H54 (cell line): ENCODE measurements at places on chromosomes 11 and 22.

GRCh38 chr11:29321293-29322132 is 695.3 kb downstream of the KCNA4 start:
- no peak for DNase-seq

DNA sequence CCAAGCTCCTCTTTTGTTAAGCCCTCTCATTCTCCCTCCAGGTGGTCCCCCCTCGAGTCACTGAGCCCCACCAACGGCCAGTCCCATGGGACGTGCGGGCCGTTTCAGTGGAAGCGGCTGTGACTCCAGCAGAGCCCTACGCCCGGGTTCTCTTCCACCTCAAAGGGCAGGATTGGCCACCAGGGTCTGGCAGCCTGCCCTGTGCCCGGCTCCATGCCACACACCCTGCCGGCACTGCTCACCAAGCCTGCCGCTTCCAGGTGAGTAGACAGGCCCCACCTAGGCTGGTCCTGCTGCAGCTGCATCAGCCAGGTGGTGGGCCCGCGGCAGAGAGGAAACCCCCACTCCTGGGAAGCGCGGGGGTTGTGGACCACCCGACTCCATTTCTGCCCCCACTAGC is 3.3 kb downstream of the TMEM132A start:
- DNase-seq, result no peak

DNA sequence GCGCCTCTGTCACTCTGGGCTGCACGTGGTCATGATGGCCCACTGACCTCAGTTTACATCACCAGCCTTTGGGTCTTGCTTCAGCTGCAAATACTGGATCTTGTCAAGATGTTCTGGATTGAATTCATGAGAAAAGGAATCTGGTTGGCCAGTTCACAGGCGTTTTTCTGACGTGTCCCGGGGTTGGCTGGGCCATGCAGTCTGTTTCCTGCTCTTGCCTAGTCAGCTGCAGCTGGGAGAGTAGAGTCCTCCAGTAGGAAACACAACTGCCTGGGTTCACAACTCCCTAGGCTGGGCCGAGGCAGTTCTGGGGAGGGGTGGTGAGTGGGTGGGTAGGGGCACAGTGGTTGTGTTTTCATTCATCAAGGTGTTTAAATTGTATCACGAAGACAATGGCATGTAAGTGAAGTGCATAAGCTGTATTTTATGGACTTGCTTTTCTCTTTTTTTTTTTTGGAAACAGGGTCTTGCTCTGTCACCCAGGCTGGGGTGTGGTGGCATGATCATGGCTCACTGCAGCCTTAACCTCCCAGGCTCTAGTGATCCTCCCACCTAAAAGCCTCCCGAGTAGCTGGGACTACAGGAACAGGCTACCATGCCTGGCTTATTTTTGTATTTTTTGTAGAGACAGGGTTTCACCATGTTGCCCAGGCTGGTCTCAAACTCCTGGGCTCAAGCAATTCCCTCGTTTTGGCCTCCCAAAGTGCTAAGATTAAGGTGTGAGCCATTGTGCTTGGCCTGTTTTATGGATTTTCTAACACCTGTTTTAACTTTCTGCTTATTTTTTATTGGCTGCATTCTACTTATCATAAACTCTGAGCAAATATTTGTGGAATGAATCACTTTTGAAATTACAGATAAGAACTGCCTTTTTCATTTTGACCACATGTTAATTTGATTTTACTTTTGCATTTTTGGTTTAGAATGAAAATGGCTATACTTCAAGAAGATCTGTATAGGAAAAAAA is 54.0 kb upstream of the PITPNB start:
- no peak for DNase-seq

DNA sequence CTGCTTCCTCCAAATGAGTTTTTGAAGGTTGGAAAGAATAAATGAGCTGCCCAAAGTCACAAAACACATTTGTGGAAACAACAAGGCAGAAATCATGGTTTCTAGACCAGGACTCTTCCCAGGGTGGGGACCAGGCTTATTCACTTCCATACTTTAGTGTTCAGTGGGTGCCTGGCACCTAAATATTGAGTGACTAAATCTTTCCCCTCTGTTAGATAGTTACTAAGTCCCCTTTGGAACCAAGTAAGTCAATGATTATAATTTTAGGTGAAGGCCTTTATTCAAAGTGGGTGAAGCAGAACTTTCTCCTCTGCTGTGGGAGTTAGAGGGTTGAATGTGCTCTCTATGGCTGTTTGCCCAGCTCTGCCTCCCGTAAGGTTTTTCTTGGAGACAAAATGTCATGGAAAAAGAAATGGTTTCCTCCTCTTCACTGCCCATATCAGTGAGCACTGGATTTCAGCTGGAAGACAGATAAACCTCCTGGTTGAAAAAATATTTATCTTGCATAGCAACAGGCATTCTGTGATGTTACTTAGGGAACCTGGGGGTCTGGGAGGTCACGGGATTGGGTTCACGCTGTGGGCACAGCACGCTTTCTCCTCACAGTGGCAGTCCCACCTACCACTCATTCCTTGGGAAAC is 117.8 kb downstream of the CCDC81 start:
- no peak for DNase-seq

DNA sequence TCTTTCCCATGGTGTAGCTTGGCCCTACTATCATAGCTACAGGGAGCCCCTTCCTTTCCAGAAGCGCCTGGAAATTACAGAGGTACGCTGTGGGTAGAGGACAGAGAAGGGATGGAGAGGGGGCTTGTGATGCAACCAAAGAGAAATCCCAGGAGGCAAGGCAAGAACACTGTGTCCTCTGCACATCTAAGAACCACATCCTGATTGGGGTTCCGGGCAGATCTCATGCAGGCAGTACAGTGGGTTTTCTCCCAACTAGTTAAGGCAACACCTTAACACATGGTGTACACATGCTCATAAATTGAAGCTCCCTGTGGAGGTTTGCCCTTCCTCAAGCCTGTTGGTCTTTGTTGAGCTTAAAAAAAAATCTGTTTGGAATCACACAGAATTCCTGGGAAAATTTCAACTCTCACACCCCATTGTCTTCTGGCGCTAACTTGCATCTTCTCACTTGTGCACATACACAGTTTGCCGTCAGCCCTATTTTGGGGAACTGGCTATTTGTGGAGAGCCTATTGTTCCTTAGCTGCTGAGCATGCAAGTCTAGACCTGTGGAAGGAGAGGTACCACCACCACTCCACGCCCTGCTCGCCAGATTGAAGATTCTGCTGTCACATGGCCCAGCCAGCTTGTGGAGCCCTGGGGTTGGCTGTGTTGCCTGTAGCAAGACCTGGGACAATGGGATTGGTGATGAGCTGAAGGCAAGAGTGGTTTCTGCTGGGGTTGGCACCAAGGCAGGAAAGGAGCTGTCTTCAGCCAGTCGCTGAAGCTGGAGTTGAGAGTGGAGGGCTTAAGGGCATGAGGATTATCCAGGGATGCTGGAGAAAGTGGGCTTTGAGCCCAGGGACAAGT is 52.4 kb downstream of the ALX4 start:
- no peak for DNase-seq

DNA sequence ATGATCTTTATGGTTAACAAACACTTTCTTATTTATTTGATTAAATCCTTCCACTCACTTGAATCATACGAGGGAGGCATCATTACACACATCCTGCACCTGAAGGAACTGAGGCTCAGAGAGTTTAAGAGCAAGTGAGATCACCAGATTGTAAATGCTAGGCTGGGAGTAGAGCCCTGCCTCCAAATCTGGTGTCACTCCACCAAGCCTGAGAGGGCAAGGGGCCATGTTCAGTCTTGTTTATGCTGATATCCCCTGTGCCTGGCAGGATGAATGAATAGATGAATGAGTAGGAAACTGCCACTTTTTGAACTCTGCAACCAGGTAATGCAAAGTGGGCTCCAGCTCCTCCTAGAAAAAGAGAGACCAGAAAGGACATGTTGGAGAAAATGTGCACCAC is 59.1 kb downstream of the RASSF10 start:
- DNase-seq, result no peak

DNA sequence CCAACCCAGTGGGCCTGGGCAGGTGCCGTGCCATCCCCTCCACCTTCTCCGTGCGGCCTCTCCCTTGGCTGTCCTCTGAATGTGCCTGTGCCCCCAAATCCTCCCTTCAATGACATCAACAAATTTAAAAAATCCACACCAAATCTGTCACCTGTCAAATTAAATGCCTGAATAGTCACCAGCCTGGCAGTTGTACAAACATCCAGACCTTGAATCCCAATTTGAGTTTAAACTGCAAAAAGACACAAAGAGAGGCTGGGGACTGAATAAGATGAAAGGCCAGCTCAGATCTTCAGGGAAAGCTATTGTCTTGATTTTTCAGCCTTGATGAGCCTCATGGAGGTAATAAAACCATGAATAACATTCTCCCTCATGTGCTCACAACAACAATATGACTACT is 194.7 kb downstream of the KIRREL3 start:
- DNase-seq, result no peak

DNA sequence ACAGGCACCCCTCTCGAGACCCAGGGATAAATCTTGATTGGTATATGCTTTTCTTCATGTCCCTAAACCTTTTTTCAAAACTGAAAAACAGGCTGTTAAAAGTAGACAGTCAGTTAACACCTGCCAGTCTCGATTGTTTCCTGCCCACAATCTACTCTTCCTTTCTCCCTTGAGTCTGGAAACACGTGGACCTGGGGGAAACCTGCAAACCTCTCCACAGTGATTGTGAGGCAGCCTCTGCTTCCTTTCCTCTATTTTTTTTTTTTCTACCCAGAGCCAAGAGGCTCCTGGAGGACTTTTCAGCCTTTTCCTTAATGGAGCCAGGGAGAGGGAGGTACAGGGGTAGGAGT is 69.4 kb upstream of the CLMP start:
- no peak for DNase-seq

DNA sequence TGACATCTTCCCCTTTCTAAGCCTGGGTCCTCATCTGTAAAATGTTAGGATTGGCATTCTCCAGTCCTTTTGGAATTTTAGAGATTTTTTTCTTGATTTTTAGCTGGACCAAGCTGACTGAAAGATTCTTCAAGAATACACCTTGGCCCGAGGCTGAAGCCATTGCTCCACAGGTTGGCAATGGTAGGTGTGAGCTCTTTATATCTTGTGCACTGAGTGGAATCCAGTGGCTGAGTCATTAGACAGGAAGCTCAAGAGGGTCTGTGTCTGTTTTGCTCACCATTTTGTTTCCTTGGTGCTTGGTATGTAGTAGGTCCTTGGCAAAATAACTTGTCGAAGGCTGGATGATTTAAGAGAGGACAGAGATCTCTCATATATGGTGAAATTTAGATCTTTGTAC is 6.2 kb downstream of the EIF3L start:
- DNase-seq, result no peak

DNA sequence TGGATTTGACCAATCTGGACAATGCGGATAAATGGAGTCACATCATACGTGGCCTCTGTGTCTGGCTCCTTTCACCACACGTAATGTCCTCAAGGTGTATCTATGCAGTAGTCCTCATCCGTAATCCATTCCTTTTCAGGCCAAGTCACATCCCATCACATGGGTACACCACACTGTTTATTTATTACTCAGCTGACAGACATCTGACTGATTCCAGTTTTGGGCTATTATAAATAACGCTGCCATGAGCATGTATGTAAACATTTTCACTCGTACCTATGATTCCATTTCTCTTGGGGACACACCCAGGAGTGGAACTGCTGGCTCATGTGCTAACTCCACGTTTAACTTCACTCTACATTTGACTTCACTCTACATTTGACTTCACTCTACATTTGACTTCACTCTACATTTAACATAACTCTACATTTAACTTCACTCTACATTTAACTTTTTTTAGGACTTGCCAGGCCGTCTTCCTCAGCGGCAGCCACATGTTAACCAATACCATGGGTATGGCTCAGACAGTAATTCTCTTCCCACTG is 52.1 kb downstream of the SHANK2 start:
- no peak for DNase-seq

DNA sequence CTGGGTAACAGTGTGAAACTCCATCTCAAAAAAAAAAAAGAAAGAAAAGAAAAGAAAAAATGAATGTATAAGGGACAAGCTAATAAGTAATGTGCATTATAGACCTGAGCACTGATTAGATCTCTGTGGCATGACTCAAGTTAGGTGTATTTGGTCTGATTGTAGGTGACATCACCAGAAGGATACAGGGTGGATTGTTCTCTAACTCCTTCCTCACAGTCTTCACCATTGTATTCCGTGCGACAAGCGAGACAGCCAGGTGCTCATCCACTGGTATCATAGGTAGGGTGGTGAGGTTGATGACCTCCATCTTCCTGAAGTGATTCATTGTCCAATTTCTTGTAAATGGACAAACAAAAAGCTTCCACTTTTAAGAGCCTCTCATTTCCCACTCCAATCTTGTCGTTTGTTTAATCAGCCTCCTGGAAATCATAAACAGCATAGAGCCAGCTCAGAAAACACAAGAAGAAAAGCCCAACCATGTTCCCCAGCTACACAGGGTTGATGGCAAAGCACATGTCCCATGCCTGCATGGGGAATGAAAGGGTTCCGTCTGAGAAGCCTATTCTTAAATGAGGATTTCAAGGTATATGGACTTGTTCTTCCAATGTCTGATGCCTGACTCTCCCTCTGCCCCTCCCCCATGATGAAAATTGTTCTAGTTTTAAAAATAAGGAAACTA is 6.2 kb downstream of the FAM227A start:
- no peak for DNase-seq

DNA sequence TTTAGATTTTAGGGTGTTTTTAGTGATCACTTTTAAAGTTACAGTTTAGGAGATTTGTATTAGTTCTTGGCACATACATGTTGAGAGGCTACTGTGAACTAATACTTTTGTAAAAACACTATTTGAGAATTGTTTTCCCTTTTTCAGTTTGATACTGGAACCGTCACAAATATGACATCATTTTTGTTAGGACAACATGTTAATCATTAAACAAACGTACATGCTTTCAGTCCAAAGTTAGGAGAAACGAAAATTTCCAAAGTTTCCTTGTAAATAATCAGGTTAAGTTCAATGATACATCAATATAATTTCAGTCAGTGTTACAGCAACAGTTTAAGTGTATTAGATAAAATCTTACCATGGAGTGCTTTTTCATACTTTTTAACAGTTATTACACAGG is 53.1 kb downstream of the SPECC1L start:
- no peak for DNase-seq

GRCh38 chr11:94203070-94203469 is 74.4 kb downstream of the PANX1 start:
- DNase-seq, result no peak

- DNase-seq, result no peak
Observed at GRCh38 chr11:86355256-86355655, 19.4 kb upstream of the CCDC81 start.

DNA sequence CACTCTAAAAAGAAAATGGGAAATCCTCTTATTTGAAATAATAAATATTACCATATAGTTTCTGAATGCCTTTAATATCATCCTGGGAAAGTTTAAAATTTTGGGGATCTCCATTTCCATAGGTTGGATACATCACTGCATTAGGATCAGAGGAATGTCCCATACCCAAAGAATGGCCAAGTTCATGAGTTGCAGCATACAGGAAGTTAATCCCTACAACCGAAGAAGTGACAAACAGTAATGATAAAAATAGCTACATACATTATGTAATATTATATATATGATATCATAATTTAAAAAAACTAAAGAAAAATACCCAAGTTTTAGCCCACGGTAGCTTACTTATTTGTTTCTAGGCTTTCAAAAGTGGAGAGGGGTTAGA is 7.4 kb downstream of the MMP7 start:
- DNase-seq, result no peak

GRCh38 chr22:36671404-36671803 is 32.1 kb downstream of the CACNG2 start:
- no peak for DNase-seq

- no peak for DNase-seq
Observed at GRCh38 chr11:17645190-17645970, 74.0 kb upstream of the MYOD1 start.

GRCh38 chr11:15159085-15159484 is 44.4 kb downstream of the INSC start:
- DNase-seq, result peak; percentile 18
